ENCODE measurements at places on chromosomes 7 and 10. TPM values are rescaled to one million over a fixed set of nuclear protein-coding genes. Genes with fewer than 3 reads are reported as not detected.

WASHC2A gene
- polyA plus RNA-seq = 15.8 TPM

ANKRD61 gene
- not detected for polyA plus RNA-seq

DGKI gene
- polyA plus RNA-seq = 0.22 TPM

IFT22 gene
- 11.3 TPM for polyA plus RNA-seq

LIPM gene
- not detected for polyA plus RNA-seq

SHH gene
- polyA plus RNA-seq = not detected

CYP3A4 gene
- not detected for polyA plus RNA-seq

ZSCAN21 gene
- 5.8 TPM for polyA plus RNA-seq

LEP gene
- 0.73 TPM for polyA plus RNA-seq

SDK1 gene
- 2.3 TPM for polyA plus RNA-seq

TMUB1 gene
- polyA plus RNA-seq = 88.2 TPM

NODAL gene
- 0.04 TPM for polyA plus RNA-seq

CRPPA gene
- 0.51 TPM for polyA plus RNA-seq

NUTM2D gene
- polyA plus RNA-seq = 1.1 TPM
